GM10248 (cell line): ENCODE measurements at places on chromosomes 5 and 9.
A peak's percentile ranks its signal among the peaks of the same experiment; 100 is the strongest.

- no peak for DNase-seq
Measured at GRCh38 chr9:128593856-128594255, 41.5 kb downstream of the SPTAN1 start.

DNA sequence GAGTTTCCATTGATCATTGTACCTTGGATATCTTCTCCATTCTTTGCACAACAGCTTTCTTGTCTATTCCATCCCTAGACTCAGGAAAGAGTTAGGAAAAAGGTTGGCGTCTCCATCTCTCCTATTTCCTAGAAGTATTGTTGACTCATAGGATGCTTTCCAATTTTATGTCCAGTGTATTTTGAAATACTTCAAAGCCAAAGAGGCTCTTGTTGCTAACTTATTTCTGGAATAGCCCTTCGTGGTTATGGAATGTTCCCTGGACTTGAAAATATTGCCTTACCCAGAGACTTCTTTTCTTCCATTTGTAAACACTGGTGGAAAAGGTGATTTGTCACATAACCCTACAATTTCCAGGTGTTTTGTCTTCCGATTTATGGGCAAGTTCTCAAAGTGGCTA is 402.3 kb upstream of the ZNF608 start:
- no peak for DNase-seq

DNA sequence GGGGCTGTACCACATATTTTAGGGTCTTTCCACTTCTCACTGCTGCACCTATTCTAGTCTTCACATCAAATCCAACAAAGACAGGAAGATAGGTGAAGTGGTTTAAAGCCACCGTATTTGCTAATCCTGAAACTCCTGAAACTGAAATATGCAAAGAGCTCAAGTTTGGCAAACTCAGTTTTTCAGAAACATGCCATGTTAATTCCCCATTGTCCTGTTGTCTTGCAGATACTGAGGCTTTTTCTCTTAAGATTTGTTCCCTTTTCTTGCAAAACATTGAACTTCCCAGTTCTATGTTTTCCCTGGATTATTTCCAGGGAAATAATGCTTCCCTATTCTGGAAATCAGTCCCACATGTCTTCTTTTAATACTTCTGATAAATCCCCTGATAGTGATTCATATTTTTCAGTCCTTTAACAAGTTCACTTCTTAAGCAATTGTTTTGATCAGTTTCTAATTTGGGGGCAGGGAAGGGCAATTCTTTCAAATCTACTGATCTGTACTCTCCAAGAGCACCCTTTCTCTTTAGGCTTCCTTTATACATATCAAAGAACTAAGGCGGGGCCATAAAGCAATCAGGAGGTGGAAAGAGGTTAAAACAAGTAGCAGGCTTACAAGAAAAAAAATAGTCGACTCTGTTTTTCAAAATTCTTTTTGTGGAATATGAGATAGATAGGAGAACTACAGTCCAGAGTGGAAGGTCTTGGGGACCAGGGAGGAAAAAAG is 648.5 kb downstream of the BNC2 start:
- no peak for DNase-seq

- DNase-seq = no peak
Measured at GRCh38 chr5:76794871-76795270, 24.0 kb upstream of the F2RL1 start.

GRCh38 chr9:89869793-89870580 is 265.2 kb downstream of the GADD45G start:
- no peak for DNase-seq

GRCh38 chr5:101574017-101574416 is 670.9 kb upstream of the ST8SIA4 start:
- no peak for DNase-seq

DNA sequence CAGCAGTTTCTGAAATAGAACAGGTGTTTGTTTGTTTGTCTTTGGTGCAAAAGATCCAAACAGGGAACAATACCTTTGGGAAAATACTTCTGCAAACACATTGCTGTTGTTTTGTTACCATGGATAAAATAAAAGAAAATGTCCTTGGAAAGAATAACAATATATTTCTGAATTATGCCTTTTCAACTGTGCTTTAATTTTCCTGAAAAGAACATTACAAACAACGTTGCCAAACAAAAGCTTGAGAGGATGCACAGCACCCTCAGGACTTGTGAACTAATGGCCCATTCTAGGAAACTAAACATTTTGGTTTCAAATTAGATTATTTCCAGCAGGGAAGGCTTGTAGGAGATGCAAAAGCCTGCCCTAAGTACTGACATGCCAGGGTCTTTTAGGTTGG is 967.2 kb downstream of the TLE4 start:
- no peak for DNase-seq

DNA sequence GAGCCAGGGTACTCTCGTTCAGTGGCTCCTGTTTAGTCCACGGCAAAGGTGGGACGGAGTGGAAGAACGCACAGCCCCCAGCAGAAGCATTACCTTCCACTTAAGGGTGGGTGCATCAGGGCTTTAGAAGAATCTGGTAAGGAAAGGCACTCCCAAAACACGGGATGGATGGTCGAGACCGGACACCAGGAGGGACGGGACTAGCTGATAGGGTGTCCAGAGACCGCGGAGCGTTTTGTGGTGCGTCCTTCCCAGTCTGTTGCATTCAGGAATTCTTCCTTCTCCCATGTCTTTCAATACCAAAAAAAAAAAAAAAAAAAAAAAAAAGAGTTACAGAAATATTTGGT is 545 bp upstream of the CTSV start:
- peak; percentile 22 for DNase-seq

GRCh38 chr5:64015824-64016223 is 53.6 kb upstream of the HTR1A start:
- no peak for DNase-seq

GRCh38 chr5:99995407-99995806 is 539.8 kb upstream of the FAM174A start:
- no peak for DNase-seq

DNA sequence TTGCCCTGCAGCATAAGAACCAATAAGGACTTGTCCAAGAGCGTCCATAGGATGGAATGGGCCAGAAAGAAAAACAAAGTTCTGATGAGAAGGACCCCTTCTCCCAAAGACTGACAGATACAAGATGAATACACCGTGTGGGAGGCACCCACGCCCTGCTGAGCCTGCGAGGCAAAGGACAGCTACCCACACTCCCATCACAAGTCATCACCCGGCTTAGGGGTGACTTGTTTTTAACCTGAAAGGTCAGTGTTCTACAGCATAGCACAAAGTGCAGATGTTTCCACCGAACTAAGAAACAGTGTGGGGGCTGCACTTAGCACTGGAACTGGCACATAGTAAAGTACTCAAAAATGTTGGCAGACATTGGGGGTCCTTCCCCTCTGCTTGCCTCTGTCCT is 13.9 kb downstream of the TNIP1 start:
- DNase-seq = no peak

GRCh38 chr5:172281346-172281745 is 2.2 kb downstream of the UBTD2 start:
- DNase-seq = no peak

DNA sequence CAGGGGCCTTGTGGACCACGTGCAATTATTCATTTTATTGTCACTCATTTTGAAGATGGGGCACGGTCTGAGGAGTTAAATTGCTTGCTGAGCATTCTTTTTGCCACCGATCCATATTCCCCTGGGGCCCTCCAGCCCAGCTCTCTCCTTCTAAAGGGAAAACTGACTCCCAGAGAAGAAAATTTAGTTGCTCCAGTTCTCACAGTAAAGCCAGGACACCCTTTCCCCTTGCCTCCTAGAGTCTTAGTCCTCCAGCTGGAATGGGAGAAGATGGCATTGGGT is 1.0 kb upstream of the PANK3 start:
- no peak for DNase-seq

DNA sequence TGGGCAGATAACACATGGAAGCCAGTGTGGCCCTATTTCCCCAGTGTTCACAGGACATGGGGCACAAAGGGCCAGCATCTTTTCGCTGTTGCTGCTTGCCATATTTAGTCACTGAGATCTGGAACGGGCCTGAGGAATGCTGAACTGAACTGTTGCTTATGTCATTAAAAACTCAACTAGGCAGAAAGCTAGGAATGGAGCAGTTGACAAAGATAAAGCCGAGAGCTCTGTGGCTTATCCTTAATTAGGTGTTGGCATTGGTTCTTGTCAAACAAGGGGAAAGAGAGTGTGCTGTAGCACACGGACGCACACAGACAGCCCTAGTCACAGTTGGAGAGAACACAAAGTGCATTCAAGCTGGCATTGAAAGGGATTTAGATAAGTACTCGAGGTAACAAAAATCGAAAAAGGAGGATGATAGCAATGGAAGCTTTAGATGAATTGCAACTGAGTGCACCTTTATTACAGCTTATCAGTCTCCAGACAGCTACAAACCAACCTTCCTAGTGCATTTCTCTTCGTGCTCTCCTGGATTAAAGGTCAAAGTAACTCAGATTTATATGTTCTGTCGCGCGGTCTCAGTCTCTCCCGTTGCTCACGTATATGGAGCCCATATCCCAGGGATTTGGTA is 450.2 kb upstream of the ZNF608 start:
- DNase-seq = no peak

- DNase-seq = no peak
Measured at GRCh38 chr5:123881759-123882244, 369.8 kb downstream of the CSNK1G3 start.

DNA sequence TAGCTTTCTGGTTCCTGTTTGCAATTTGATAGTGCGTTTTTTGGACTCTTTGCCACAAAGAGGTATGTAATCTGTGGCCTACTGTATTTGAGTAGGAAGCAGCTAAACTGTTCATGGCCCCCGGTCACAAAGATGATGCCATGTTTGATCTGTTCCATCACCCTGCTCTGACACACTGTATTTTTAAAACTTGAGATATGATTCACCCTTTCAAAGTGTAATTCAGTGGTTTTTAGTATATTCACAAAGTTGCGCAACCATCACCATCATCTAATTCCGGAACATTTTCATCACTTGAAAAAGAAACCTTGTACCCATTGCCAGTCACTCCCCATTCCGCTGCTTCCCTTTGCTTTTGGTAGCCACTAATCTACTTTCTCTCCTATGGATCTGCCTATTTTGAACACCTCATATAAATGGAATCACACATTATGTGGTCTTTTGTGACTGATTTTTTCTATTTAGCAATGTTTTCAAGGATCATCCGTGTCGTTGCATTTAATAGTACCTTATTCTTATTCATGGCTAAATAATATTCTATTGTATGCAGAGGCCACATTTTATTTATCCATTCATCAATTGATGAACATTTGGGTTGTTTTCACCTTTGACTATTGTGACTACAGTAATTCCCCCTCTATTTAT is 141.6 kb downstream of the NR3C1 start:
- no peak for DNase-seq

- DNase-seq = no peak
Measured at GRCh38 chr5:132358775-132359174, 10.7 kb upstream of the SLC22A5 start.

- no peak for DNase-seq
Measured at GRCh38 chr5:78718824-78719223, 70.3 kb upstream of the LHFPL2 start.

GRCh38 chr5:125848751-125849150 is 574.5 kb upstream of the GRAMD2B start:
- no peak for DNase-seq

DNA sequence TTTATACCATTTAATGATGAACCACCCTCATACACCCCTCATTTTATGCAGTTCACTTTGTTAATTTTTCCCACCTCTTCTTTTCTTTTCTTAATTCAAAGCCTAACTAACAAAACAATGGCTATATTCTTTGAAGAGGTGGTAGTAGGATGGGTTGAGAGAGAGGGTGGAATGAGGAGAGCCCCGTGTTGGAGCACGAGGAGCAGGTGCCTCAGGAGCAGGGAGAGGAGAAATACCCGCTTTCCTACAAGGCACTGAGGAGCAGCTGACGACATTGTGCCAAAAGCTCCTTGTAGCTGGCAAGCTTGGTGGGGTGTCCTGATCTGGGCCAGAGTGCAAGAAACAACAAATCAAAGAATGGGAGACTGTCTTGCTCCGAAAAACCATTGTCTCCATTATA is 129.6 kb downstream of the HTR4 start:
- DNase-seq = no peak

DNA sequence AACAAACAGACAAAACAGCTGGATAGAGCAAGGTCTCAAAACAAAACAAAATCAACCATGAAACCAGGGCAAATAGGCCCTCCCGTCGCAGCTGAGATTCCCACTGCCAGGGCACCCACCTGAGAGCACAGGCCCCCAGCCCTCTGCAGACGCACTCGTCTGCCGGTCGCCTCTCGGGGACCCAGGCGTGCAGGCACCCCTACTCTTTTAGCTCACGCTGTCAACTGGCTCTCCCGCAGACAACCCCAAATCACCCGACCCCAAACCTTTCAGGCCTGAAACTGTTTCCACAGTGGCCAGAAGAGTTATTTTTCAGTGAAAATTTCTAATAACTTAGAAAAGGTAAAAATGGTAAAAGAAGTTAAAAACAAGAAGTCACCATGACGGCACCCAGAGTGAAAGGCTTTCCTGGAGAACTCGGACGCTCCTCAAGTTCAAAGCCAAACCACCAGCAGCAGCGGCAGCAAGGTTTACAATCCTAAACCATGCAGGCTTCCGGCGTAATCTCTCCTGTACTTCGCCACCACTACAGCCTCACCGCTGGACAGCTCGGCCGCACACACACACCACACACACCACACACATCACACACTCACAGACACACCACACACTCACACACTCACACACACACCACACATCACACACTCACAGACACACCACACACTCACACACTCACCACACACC is 1.9 kb upstream of the UBE2QL1 start:
- DNase-seq = no peak

DNA sequence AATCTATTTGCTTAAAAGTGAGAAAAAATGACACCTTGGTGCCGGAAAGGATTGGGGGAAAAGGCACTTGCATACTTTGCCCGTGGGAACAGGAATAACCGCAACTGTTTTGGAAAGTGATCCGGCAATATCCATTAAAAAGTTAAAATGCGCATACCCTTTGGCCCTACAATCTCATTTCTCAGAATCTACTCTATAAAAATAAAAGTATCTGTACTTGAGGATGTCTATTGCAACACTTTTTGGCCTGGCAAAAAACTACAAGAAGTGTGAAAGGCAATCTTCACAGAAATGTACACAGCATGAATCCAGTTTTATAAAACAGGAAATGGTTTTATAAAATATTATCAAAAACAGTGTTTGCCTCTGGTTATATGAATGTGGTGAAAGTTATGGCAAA is 58.3 kb upstream of the NFIL3 start:
- no peak for DNase-seq

GRCh38 chr9:121610638-121610953 is 40.8 kb upstream of the DAB2IP start:
- no peak for DNase-seq

GRCh38 chr9:83362341-83362995 is 175.7 kb downstream of the FRMD3 start:
- no peak for DNase-seq

DNA sequence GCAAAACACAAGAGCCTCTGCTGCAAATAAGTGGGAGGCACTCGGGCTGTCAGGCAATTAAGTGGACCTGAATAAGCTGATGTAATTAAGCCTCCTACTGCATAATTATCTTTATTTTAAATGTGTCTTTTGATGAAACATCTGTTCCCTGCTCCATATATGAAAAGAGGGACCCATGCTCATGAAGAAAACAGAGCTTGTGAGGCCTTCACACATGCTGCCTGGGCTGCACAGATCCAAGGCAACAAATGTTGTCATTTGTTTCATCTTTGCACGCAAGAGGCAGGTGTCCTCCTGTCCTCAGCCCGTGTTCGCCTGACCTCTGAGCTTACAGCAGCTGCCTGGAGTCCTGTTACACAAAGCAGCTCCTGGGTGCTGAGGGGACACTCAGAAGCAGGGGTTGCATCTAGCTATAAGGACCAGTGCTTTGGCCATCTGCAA is 381.1 kb downstream of the ZNF608 start:
- no peak for DNase-seq

- no peak for DNase-seq
Measured at GRCh38 chr9:107712390-107712789, 222.8 kb upstream of the KLF4 start.

- no peak for DNase-seq
Measured at GRCh38 chr9:18429070-18429469, 44.9 kb upstream of the ADAMTSL1 start.
